ENCODE measurements at places on chromosomes 3 and 15.

DNA sequence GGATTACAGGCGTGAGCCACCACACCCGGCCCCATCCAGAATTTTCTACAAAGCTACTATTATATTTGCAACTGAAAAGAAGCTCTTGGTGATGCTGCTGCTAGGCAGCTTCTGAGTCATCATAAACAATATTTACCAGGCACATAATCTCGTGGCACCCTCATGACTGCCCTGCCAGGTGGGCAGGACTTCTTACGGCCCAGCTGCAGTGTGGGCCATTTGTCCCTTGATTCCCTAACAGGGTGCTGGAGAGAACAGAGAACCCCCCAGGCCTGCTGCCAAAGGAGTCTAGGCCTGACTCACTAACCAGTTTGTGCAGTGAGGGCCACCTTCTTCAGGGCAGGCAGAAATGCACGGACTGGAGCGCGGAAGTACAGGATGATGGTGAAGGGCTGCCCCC lies 4.9 kb downstream of the EPB42 start:
- DNase-seq, result no peak

DNA sequence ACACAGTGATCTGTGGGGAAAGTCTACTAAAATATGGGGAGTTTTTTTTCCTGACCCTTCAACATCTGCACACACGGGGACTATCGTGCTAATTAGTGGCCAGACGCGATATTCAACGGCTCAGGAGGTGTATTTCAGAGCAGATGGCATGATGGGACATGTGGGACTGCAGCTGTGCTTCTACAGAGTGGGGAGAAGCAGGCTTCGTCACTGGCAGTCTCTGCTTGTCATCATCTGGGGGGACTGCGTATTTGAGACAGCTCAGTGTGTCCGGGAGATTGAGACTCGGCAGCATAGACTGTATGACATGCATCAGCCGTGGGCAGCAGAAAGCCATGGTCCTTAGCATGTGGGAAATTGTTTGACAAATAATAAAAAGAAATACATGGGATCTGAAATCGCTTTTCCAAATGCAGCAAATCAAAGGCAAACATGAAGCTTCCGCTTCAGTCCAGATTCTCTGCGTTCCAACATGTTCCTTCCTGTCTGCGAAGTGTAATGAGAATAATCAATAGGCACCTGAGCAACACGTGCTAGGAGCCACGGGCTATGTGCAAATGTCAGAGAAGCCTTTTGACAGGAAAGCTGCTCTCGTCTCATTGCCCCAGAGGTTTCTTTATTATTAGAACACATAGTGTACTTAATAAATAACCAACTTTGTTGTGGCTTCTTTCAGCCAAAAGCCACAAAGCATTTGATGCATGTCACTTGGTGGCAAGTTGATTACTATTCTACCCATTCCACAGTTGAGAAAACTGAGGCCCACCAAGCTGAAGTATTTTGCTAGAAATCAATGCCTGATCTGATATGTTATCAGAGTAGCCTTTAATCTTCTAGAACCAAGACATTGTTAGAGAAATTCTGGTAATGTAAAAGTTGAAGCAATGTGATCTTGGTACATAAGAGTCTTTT lies 276.3 kb downstream of the RYR3 start:
- DNase-seq, result no peak

DNA sequence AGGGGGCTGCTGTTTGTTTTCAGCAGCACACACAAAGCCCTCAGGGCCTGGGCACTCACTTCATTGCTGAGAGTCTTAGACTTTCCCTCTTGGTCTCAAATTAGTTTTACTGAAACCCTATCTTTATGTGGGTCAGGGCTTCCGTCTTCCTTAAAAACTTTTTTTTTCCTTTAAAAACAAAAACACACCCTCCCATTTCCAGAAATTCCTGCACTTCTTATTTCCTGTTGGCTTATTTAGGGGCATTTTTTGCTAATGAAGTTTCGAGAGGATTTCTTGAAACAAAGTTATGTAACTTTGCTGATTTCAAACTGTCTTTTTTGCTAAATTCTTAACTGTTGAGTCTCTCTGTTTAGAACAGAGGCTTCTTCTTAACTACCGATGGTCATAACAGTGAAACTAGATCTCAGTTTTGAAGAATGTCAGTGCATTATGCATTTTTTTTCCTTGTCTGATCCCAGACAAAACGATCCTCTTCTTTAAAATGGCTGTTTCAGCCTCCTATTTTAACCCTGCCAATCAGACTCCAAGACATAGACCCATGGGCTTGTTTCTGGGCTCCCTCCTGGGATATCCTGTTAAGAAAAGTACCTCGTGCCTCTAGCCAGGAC lies 23.3 kb downstream of the ANAPC13 start:
- no peak for DNase-seq

GRCh38 chr15:92079647-92080255 lies 226.2 kb downstream of the SLCO3A1 start:
- no peak for DNase-seq

DNA sequence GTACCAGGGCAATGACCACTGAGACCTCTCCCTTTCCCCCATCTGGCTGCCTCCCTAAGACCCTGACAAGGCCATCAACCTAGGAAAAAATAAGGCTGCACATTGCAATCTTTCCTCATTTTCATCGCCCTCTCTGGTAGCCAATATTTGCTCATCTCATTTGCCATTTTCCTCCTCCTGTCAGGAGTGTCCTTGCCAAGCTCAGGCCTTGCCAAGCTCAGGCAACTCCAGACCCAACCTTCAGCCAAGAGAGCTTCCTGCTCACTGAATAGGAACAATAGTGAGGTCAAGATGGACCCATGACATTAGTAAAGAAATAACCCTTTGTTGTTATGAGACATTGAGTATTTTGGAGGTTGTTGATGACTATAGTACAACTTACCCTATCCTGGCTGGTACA lies 380.3 kb downstream of the RSL24D1 start:
- no peak for DNase-seq

- no peak for DNase-seq
Measured at GRCh38 chr3:64799606-64800005, 111.8 kb upstream of the ADAMTS9 start.

DNA sequence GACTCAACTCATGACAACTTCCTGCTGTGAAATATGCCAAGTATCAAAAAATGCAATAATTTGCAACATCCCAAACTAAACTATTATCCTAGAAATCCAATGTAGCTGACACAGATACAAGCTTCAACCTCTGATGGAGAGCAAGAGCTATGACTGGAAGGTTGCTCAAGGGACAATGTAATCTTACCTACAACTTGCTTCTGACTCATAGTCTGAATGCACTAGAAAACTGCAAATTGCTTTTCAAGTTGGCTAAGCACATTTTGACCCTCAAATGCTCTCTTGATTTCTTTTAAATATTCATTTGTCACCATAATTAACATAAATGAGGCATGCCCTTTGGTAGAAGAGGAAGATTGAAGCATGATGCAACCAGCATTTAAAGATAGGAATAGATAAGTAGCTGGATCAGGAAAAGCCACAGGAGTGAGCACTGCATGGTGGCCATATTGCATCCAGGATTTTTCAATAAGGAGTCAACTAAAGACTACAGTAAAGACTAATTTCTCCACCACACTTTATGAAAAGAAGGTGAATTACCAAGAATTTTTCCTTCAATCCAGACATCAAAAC lies 630.8 kb upstream of the GBE1 start:
- no peak for DNase-seq

DNA sequence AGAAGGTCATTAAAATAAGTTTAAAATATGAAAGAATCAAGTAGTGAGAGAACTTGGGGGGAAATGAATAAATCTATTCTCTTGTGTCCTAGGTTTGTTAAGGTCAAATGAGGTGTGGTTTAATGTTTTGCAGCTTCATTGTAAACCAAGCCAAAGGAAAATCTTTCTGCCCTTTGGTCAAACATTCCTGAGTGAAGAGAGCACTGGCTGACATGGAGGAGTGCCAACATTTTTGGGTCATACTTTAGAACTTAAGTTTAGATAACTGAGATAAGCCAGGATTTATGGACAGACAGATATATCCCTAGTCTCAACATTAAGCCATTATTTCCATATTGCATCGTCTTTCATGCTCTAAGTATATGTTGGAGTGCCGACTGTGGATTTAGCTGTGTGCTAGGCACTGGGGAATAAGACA lies 66.4 kb downstream of the PTPRG start:
- DNase-seq, result no peak

GRCh38 chr3:143977341-143978262 lies 6.0 kb downstream of the DIPK2A start:
- DNase-seq, result no peak

DNA sequence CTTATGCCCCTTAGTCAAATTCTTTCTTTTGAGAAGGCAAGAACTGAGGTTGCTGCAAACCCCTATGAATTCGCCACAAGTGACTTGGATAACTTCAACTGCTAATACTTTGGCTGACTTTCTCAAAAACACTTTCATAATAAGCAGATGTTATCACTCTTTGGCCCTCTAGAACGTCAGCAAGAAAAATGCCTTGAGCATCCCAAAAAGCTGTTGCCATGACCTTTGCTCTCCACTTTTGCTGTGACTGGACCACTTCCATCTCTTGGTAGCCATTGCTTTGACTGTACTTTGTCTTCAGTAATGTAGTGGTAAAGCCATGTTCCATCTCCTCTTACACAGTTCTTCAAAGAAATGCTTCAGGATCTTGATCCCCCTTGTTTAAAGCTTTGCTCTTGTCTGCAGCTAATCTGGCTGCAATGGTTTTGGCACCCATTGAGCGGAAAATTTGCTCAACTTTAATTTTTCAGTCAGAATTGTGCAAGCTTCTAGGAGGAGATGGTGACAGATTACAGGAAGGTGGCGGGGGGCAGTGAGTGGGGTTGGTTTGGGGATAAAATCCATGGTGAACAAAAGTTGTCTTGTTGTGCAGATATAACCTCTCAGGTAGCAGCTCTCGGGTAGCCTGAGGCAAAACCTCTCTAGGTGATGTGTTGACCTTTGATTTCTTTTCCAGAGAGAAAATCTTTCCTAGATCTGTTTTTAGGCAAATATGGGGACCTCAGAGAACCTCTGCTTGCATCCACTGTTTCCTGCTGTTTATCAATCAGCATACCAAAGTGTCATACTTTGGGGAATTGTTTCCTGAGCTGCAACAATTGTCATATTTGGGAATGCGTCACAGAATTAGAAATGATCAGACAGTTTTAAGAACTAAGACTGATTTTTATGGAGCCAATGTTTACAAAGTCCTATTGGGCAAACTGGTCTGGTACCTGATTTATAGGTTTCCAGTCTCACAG lies 83.6 kb downstream of the CCR1 start:
- DNase-seq, result no peak

DNA sequence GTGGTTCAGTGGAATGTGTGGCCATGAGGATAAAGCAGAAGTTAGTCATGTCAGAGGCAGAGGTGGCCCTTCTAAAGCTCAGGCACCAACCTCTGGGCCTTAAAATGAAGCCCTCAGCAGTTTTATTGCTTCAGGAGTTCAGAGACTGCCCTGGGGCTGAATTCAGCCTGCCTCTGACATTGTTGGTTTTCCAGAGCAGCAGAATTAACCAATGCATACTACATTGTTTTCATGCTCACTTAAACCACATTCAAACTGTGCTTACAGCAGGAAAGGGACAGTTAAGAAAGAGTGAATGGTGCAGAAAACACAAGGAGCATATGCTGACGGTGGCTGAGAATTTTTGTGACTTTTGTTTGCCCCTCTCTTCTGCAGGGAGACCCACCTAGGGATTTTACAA lies 320.2 kb downstream of the CHST2 start:
- DNase-seq, result no peak

- DNase-seq, result no peak
Measured at GRCh38 chr3:174862101-174862500, 3.0 kb downstream of the NAALADL2 start.

- DNase-seq, result no peak
Measured at GRCh38 chr3:120160050-120160449, 65.8 kb upstream of the GSK3B start.

GRCh38 chr3:127750226-127751031 lies 71.9 kb downstream of the MGLL start:
- DNase-seq, result peak; percentile 92
